ENCODE measurements at places on chromosomes 2 and 18.

DNA sequence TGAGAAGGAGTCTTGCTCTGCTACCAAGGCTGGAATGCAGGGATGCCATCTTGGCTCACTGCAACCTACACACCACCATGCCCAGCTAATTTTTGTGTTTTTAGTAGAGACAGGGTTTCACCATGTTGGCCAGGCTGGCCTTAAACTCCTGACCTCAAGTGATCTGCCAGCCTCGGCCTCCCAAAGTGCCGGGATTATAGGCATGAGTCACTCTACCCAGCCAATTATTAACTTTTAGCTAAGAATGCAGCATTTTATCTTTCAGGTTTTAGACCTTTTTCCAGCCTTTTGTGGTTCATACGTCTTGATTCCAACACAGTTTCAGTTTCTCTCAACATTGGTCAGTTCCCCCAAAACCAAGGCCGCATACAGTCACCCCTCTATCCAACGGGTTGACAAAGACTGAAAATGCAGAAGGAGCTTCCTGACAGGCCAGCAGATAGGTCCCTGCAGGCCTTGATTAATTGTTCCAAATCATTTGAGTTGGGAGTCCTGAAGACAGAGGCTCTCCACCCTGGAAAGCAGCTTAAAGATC is 262.2 kb upstream of the KLHL29 start:
- DNase-seq: no peak

GRCh38 chr18:77035380-77036187 is 97.0 kb downstream of the MBP start:
- DNase-seq: no peak

GRCh38 chr2:46915811-46916630 is 415 bp upstream of the MCFD2 start:
- peak; percentile 70 for DNase-seq

GRCh38 chr2:72548081-72548764 is 277.6 kb downstream of the EXOC6B start:
- DNase-seq: no peak

GRCh38 chr18:10896851-10897250 is 252.5 kb downstream of the PIEZO2 start:
- DNase-seq: no peak

- DNase-seq: no peak
These were observed 25.2 kb downstream of the PRELID3A start for GRCh38 chr18:12432881-12433280.

GRCh38 chr2:230648356-230648755 is 64.3 kb upstream of the CAB39 start:
- no peak for DNase-seq

- DNase-seq: no peak
These were observed 139.6 kb downstream of the TCF4 start for GRCh38 chr18:55448420-55448819.

DNA sequence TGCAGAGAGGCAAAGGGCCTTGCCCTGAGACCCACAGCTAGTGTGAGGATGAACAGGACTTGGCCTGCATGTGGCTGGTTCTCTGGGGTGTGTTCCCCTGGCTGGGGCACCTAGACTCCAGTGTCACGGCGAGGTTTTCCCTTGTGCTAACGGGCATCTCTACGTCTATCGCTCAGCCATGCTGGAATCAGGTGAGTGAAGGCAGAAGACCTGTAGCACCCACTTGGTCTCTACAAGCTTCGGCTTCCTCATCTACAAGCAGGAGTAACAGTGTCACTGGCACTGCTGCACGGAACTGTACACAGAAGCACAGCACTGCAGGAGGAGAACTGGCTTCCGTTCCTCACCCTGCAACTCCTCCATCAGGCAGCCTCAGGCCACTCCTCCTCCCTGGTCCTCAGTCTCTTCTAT is 30.6 kb downstream of the HS1BP3 start:
- no peak for DNase-seq

- no peak for DNase-seq
These were observed 31.7 kb upstream of the CYBRD1 start for GRCh38 chr2:171490577-171490976.

- DNase-seq: no peak
These were observed 192.0 kb upstream of the TANK start for GRCh38 chr2:160968183-160968582.

GRCh38 chr2:118473241-118473640 is 374.2 kb downstream of the EN1 start:
- no peak for DNase-seq

DNA sequence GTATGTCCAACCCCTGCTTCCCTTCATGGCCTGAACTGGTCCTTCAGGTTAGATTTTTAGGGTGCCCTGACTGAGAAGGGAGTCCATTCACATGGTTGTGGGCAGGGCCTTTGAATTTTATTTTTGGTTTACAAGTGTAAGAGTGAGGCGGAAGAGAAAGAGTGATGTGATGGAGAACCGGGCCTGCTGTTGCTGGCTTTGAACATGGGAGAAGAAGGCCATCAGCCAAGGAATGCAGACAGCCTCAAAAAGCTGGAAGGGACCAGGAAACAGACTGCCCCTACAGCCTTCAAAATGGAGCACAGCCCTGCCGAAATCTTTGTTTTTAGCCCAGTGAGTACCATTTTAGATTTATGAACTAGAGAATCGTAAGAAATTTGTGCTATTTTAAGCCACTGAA is 105.0 kb downstream of the CDK15 start:
- DNase-seq: no peak

GRCh38 chr2:152380261-152381055 is 45.5 kb downstream of the FMNL2 start:
- DNase-seq: no peak

GRCh38 chr2:195590861-195591205 is 66.2 kb upstream of the SLC39A10 start:
- no peak for DNase-seq

GRCh38 chr2:161426455-161426921 is 10.4 kb downstream of the TBR1 start:
- no peak for DNase-seq

GRCh38 chr2:214960677-214961076 is 151.2 kb upstream of the BARD1 start:
- DNase-seq: peak; percentile 9

GRCh38 chr2:177691177-177691576 is 298.6 kb downstream of the AGPS start:
- no peak for DNase-seq

DNA sequence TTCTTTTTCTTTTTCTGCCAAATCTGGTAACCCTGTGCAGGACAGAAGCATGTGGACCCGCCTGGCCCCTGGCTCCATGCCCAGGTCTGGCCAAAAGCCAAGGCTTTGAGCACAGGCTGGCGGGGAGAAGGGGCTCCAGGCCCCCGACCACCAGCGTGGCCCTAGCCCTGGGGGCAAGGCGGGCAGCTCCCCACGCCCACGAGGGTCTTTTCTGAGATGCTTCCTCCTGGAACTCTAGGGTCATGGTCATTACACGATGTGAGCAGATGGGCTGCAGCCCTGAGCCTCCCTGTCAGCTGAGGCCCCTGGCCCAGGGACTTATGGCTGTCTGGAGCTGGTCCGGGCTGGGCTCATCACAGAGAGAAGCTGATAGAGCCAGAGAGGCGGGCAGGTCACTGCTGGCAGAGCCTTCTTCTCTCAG is 5.7 kb upstream of the OTOS start:
- no peak for DNase-seq

- DNase-seq: no peak
These were observed 15.1 kb downstream of the NMS start for GRCh38 chr2:100485396-100485795.

GRCh38 chr2:7878786-7879482 is 802.9 kb upstream of the ID2 start:
- DNase-seq: peak; percentile 2

DNA sequence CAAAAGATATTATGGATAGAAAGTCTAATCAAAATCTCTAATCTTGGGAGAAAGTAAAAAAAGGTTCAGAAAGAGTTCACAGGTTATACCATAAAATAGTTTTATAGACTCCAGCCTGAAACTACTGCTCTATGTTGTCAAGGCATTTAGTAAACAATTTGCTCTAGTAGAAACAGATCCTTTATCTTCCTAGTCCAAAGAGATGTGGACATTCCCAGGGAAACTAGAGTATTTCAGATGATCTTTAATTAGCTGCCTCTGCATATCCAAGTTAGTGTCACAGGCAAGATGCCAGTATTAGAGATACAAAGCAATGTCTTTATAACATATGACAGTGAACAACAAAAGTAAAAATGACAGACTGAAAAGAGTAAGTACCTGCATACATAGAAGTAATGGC is 708.6 kb downstream of the CCDC85A start:
- DNase-seq: no peak

DNA sequence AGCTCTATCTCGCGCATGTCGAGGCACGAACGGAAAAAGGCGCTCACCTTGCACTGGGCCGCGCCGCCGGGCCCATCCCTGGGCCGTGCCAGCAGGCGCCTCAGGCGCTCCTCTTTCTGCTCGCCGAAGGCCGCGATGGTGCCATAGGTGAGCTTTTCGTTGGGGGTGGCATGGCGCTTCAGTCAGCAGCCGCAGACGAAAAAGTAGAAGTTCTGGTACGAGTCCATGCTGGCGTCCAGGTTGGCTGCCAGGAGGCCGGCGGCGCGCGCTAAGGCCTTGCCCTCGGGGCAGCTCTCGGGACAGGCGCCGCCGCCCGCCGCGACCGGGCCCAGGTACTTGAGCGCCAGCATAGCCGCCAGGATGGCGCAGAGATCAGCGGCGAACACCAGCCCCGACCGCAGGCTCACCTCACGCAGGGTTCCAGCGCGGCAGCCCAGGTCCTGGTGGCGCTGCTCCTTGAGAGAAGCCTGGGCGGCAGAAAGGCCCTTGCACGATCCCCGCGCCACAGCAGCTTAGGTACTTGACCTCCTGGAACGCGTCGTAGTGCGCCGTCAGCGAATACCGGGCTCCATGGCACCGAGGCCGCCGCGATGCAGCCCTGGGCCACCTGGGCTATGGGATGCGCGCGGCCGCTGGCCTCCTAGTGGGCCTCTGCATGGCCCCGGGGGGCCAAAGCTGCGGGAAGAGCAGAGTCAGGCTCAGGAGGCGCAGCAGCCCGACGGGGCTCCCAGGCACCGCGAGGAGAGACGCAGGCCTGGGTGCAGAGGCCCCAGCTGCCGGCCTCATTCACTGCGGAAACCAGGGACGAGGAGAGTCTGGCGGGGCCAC is 12.8 kb downstream of the ALPG start:
- no peak for DNase-seq
